GM23248 (cell line): ENCODE measurements at places on chromosomes 2 and 18. TPM values are rescaled to one million over a fixed set of nuclear protein-coding genes. Genes with fewer than 3 reads are reported as not detected.

DNA sequence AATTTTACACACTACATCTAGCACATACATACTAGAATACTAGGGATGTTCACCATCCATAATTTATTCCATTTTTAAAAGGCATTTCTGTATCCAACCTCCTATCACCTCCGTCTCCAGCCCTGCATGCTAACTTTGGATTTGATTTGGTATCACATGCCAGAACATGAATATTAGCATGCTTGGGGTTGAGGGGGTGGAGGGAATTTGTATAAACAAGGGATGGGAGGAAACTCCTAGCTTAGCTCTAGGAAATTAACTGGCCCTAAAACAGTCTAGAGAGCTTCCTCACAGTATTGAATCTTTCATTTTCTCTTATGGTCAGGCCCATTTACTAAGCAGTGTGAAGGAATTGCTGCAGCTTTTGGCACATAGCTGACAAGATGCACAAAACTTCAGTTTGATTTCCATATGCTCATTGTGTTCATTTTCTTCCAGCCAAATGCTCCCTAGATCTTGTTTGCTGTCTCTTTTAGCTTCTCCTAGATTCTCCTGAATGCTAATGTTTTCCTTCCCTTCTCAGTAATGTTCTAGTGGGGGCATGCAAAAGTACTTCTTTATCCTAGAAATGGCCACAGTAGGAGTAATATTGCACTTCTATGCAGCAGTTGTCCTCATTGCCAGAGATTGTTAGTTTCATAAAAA, 135.2 kb downstream of the VWC2L start:
- no peaks in the 10 kb centered on the region for H3K36me3 ChIP-seq
- peaks cover 16% of the 10 kb centered on the region for H3K4me1 ChIP-seq
- no peak overlapping the region for H3K27ac ChIP-seq

DNA sequence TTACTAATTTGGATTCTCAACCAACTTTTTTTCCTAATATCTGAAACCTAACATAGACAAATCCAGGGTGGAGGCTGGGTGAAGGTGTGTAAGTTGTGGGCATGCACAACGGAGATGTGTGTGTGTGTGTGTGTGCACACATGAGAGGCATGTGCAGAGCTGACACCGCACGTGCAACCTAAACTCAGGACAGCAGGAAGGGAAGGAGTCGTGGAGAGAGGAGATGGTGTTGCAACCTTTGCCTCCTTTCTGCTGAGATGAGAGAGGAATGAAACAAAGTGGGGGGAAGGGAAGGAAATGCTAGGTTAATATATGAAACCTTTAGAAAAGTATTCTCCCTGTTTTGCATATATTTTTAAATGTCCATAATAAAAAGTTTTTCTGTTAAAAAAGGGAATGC, 64.7 kb downstream of the KCTD1 start:
- no peaks in the 10 kb centered on the region for H3K27me3 ChIP-seq
- H3K27ac ChIP-seq: no peak overlapping the region
- no peak overlapping the region for H3K4me3 ChIP-seq

DNA sequence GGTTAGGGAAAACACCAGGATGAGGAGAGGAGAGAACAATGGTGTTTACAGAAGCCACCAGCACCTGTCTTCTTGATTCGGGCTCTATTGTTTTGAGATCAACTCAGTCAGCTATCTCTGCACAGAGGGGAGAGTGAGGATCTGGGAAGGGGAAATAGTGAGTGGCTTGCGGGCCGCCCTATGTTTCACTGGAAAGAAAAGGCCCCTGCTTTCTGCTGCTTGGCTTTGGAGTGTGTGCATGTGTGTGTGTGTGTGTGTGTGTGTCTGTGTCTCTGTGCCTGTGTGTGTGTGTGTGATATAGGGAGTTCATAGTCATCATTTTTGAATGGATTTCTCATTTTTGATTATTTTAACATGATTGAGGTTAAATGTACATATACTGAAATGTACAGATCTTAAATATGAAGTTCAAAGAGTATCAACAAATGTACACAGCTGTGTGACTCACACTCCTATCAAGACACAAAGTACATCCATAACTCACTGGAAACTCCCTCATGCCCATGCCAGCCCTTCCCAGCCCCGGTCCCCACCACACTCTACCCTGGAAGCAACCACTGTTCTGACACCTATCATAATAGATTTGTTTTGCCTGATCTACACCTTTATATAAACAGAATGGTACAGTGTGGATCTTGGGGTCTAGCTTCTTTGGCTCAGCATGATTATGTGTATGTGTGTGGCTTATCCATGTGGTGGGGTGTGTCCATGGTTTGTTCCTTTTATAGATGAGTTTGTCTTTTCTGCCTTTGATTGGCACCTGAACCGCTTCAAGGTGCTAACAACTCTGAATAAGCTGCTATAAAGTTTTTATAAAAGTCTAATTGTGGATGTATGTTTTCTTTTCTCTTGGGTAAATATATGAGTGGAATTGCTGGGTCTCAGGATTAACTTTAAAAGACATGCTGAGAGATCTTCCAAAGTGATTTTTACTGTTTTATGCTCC, 258.3 kb downstream of the SETBP1 start:
- no peaks in the 10 kb centered on the region for H3K27me3 ChIP-seq
- H3K27ac ChIP-seq: no peak overlapping the region
- no peaks in the 10 kb centered on the region for H3K36me3 ChIP-seq

DNA sequence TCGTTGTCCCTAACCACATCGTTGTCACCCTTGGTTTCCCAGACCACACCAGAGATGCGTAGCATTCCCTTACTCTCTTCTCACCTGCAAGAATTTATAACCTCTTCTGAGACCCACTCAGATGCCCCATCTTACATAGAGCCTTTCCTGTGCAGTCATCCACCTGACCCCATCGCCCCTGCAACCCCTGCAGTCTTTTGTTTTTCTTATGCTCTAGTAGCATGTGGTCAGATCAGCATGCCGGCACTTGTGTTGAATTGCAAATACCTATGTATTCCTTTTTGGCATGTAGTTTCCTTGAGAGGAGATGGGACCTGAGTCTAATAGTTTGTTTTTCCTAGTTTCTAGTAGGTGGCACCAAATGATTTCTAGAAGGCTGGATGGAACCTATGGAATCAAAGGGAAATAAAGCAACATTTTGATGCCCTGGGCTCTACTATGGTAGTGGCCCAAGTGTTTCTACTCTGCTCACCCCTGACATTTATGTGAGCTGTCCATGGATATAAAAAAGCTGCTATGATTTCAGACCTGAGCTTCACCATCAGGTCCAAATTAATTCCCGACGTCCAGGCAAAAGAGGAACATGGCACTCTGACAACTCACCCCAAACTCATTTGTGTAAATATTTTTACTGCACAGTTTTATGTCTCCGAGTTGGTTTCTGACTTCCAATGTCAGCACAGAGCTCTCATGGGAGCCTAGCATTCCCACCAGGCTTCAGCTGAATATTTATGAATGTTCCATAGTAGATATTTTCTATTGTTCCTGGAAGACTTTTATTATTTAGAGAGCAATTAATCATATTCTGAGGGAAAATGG, 143.6 kb downstream of the RNF144A start:
- no peaks in the 10 kb centered on the region for H3K27me3 ChIP-seq
- DNase-seq: no peak
- H3K36me3 ChIP-seq: no peaks in the 10 kb centered on the region
- H3K4me1 ChIP-seq: no peaks in the 10 kb centered on the region
- H3K27ac ChIP-seq: no peak overlapping the region

DNA sequence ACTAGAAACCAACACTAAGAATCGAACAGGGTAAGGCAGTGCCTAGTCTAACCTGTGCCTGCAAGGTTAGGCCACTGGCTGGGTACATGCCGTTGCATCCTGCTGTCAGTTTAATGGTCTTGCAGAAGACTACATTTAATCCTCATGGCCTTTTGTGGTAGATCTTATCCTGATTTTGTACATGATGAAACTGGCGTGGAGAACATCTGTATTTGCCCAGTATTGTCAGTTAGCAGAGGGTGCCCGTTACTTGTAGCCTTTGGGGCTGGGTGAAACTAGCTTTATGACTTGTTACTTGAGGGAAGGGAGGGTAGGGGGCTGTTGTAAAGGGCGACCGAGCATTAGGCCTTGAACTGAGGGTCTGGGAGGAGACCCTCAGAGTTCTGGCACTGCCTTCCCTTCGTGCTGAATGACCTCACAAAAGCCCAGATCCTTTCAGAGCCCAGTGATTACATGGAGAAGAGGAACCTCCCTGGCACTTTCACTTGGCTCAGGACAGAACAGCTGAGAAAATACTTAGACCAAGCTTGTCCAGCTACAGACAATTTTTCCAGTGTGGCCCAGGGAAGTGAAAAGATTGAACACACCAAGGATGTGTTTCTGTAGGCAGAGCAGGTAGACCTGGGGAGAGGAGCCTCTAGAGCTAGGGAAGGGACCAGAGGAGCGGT, 19.5 kb downstream of the SLC20A1 start:
- no peak overlapping the region for H3K4me3 ChIP-seq
- no peak for DNase-seq
- no peaks in the 10 kb centered on the region for H3K4me1 ChIP-seq
- H3K27me3 ChIP-seq: no peaks in the 10 kb centered on the region
- H3K36me3 ChIP-seq: peaks cover 50% of the 10 kb centered on the region

- peak overlapping the region; percentile 21; the same call in 1 of the 2 replicates for H3K27ac ChIP-seq
- H3K36me3 ChIP-seq: no peaks in the 10 kb centered on the region
- DNase-seq: peak; percentile 57
- peaks cover 53% of the 10 kb centered on the region for H3K4me1 ChIP-seq
- H3K4me3 ChIP-seq: no peak overlapping the region
These were observed 144.2 kb upstream of the PKDCC start for GRCh38 chr2:41903474-41904135.

DNA sequence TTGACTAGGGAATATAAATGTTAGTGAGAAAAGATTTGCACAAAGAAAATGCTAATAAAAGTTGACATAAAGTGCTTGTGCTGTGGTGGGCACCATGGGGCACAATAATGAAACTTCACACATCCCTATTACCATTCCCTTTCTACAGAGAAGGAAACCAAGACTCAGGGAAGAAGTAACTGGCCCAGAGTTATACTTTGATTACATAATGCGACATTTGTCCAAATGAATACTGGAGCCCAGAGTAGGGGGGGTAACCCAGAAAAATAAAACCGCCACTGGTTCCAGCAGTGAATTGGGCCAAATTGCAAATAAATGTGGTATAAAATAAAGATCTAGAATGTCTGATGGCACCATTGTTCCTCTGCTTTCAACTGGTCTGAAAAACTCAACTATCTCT, 106.1 kb upstream of the PPP1CB start:
- H3K27me3 ChIP-seq: no peaks in the 10 kb centered on the region
- no peak overlapping the region for H3K27ac ChIP-seq
- H3K36me3 ChIP-seq: no peaks in the 10 kb centered on the region
- H3K4me1 ChIP-seq: peaks cover 23% of the 10 kb centered on the region

DNA sequence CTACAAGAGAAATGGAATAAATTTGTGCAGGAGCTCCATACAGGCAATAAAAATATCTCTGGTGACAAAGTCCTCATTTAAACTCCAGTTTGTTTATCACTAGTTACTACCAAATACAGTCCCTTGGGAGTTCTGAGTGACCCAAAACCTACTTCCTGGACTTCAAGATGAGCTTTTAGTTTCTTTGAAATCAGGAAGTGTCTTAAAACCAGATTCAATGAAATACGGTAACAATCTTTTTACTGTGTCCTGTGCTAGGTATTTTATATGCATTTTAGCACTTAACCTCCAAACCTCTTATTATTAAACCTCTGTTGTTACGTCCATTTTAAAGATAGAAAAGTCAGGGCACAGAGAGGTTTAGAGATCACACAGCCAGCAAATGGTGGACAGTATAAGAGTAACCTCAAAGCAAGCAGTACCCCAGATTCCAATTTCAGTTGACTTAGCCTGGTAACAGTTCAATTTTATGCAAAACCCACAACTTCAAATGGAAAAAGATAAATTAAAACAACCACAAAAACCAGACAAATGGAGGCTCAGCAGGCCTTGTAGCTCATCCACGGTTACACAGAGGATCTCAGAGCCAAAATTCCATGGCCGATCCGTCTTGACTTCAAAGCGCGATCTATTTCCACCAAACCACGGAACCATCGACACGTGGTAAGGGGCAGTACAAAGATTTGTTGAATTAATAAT, 1.3 kb upstream of the KCMF1 start:
- H3K4me3 ChIP-seq: peak overlapping the region; percentile 82
- H3K36me3 ChIP-seq: 0 out of 2 replicates have a peak, but pooled peaks cover 3% of the 10 kb centered on the region
- peak overlapping the region; percentile 73 for H3K27ac ChIP-seq
- H3K27me3 ChIP-seq: no peaks in the 10 kb centered on the region
- H3K4me1 ChIP-seq: peaks cover 26% of the 10 kb centered on the region
- peak; percentile 64 for DNase-seq

GRCh38 chr2:111160758-111161157, 40.0 kb downstream of the BCL2L11 start:
- H3K27me3 ChIP-seq: no peaks in the 10 kb centered on the region
- H3K36me3 ChIP-seq: no peaks in the 10 kb centered on the region
- DNase-seq: peak; percentile 94
- peak overlapping the region; percentile 84 for H3K27ac ChIP-seq
- H3K4me1 ChIP-seq: peaks cover 25% of the 10 kb centered on the region
- H3K4me3 ChIP-seq: 0 out of 2 replicates have a peak overlapping the region, but pooled peaks have one; percentile 35

DNA sequence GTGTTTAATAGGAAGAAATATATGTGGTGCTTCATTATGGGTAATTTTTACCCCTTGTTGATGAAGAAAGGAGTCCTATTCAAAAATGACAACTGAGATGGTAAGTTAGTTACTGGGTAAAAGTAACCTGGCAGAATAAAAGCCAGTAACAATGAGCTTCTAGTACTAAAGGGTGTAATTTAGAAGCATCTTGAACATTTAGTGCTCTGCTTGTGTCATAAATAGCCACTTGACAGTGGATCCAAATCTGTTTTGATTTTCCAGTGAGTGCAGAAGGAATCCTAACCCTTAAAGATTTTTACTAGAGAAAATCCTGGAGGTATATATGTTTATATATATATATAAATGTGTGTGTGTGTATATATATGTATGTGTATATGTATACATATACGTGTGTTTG, 15.1 kb downstream of the COMMD1 start:
- no peaks in the 10 kb centered on the region for H3K27me3 ChIP-seq
- no peaks in the 10 kb centered on the region for H3K4me1 ChIP-seq
- no peaks in the 10 kb centered on the region for H3K36me3 ChIP-seq
- H3K4me3 ChIP-seq: no peak overlapping the region
- no peak overlapping the region for H3K27ac ChIP-seq

GRCh38 chr2:12412898-12413305, 303.8 kb upstream of the TRIB2 start:
- DNase-seq: no peak
- H3K4me1 ChIP-seq: peaks cover 4% of the 10 kb centered on the region
- H3K27me3 ChIP-seq: no peaks in the 10 kb centered on the region
- no peak overlapping the region for H3K4me3 ChIP-seq
- H3K27ac ChIP-seq: no peak overlapping the region
- H3K36me3 ChIP-seq: no peaks in the 10 kb centered on the region

DNA sequence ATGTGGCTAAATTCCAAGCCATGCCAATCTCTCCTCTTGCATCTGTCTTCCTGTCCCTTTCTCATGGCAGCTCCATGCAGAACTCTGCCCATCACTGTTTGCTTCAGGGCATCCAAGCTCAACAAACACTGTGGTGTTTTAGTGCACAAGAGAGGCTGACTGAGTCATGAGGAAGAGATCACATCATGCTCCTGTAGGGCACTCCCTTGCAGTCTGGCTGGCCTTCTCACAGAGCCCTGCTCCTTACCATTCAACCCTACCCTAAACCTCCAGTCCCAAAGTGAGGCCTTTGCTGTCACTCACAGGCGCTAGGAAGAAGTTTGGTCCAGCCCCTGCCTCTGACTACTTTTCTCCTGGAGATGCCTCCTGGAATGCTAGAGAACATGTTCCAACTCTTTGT, 194.0 kb downstream of the LRATD1 start:
- H3K27me3 ChIP-seq: no peaks in the 10 kb centered on the region
- no peak overlapping the region for H3K4me3 ChIP-seq
- no peaks in the 10 kb centered on the region for H3K36me3 ChIP-seq
- peak; percentile 46 for DNase-seq
- no peak overlapping the region for H3K27ac ChIP-seq
- H3K4me1 ChIP-seq: peaks cover 4% of the 10 kb centered on the region; the same call in 1 of the 2 replicates

Gene FECH
- polyA plus RNA-seq: 32.5 and 33.4 TPM in 2 replicates

Gene TDRD15
- polyA plus RNA-seq: not detected in 2 replicates

Gene L3MBTL4
- not detected in 2 replicates for polyA plus RNA-seq

Gene FBLN7
- polyA plus RNA-seq: 1.6 and 1.8 TPM in 2 replicates

Gene TRIM43
- polyA plus RNA-seq: not detected in 2 replicates

Gene IL1B
- 1.1 and 2.2 TPM in 2 replicates for polyA plus RNA-seq

Gene CD8B2
- polyA plus RNA-seq: not detected in 2 replicates

Gene PRR30
- polyA plus RNA-seq: not detected in 2 replicates
